ENCODE measurements at places on chromosomes 6 and 20.

DNA sequence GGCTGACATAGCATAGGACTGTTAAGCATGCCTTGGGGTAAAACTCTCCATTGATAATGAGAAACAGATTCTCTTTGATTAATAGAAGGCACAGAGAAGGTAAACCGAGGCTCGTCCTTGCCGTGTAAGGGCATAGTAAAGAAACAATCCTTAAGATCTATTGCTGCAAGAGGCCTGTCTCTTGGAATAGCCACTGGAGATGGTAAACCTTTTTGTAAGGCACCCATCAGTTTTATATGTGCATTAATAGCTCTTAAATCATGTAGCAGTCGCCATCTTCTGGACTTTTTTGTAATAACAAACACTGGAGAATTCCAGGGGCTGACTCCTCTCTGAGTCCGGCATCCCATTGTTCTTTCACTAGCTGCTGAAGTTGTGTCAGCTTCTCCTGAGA lies 8.4 kb upstream of the ABHD12 start:
- DNase-seq = peak; percentile 72

DNA sequence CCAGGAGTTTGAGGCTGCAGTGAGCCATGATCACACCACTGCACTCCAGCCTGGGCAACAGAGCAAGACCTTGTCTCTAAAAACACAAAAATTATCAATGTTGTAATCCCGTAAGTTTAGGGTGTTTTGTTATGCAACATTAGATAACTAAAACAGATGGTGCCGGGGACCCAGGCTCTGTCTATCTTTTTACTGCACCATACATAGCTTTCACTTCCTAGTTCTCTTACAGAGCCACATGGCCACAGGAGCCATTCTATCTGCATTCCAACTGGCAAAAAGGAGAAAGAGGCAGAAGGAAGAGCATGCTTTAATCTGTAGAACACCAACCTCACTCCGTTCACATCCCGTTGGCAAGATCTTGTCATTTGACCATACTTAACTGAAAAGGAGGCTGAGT lies 5.4 kb upstream of the TCF15 start:
- DNase-seq = no peak

- DNase-seq = no peak
Measured at GRCh38 chr6:95143408-95144180, 433.7 kb upstream of the MANEA start.

GRCh38 chr6:109383438-109383940 lies 1.2 kb upstream of the CD164 start:
- DNase-seq = no peak
